ENCODE measurements at places on chromosomes 12 and 14.

- DNase-seq, result no peak
Measured at GRCh38 chr12:549476-550082, 89.8 kb downstream of the B4GALNT3 start.

DNA sequence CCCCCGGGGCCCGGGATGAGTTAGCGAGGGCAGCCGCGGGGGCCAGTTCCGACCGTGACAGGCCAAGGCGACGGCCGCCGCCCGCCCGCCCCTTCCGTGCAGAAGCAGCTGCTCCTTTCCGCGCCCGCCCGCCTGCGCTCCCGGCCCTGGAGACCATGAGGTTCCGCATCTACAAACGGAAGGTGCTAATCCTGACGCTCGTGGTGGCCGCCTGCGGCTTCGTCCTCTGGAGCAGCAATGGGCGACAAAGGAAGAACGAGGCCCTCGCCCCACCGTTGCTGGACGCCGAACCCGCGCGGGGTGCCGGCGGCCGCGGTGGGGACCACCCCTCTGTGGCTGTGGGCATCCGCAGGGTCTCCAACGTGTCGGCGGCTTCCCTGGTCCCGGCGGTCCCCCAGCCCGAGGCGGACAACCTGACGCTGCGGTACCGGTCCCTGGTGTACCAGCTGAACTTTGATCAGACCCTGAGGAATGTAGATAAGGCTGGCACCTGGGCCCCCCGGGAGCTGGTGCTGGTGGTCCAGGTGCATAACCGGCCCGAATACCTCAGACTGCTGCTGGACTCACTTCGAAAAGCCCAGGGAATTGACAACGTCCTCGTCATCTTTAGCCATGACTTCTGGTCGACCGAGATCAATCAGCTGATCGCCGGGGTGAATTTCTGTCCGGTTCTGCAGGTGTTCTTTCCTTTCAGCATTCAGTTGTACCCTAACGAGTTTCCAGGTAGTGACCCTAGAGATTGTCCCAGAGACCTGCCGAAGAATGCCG lies 699 bp downstream of the MGAT2 start:
- DNase-seq, result peak; percentile 75

DNA sequence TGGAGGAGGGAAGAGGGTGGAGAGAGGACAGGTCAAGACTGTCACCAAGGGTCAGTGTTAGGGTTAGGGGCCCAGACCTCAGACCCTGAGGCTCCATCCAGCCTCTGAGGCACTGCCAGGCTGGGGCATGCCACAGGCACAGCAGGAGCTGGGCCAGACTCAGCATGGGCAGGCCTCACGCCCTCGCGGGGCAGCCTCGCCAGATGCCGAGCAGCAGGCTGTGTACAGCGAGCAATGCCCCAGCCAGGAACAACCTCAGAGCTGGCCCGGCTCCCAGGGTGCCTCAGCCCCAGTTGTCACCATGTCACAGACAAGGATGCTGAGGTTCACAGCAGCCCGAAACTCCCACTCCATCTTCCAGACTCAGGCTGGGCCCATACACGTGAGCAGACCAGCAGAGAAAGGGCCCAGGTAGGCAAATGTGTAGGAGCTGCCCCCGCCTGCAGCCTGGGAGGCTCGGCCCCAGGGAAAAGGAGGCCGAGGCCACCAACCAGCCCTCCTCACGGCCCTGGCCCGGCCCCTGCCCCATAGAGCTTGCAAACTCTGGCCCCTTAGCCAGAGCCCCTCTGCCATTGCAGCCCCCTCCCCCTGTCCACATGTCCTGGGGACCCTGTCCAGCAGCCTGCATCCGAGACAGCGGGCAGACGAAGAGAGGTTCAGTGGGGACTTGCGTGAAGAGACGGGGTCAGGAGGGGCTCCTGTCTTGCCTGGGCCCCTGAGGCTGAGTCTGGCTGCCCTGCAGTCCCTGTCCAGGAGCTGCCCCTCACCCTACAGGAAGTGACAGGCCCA lies 7.5 kb downstream of the C14orf180 start:
- no peak for DNase-seq

- no peak for DNase-seq
Measured at GRCh38 chr14:95237121-95237957, 80.0 kb upstream of the DICER1 start.

GRCh38 chr12:82517027-82517426 lies 158.7 kb downstream of the METTL25 start:
- DNase-seq, result peak; percentile 0

DNA sequence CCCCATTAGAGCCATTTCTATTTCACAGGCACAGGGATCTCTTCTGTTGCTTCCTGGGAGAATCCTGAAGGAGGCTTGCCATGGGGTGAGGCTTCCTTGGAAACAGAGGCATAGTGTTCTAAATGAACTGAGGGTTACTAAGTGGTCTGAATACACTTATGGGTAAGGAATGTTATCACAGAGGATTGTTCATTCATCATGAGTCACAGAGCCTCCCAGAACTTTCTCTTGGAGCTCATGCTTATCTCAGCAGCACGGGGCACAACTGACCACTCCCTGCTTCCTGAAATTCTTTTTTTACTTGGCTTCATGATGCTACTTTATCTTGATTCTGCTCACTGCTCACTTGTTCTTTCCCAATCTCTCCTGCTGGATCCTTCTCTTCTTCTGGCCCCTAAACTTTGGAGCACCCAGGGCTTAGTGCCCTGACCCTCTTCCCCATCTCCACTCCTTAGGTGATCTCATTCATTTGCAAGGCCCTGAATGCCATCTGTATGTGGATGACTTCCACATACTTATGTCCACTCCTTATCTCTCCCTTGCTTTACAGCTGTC lies 57.9 kb downstream of the ANO6 start:
- no peak for DNase-seq

DNA sequence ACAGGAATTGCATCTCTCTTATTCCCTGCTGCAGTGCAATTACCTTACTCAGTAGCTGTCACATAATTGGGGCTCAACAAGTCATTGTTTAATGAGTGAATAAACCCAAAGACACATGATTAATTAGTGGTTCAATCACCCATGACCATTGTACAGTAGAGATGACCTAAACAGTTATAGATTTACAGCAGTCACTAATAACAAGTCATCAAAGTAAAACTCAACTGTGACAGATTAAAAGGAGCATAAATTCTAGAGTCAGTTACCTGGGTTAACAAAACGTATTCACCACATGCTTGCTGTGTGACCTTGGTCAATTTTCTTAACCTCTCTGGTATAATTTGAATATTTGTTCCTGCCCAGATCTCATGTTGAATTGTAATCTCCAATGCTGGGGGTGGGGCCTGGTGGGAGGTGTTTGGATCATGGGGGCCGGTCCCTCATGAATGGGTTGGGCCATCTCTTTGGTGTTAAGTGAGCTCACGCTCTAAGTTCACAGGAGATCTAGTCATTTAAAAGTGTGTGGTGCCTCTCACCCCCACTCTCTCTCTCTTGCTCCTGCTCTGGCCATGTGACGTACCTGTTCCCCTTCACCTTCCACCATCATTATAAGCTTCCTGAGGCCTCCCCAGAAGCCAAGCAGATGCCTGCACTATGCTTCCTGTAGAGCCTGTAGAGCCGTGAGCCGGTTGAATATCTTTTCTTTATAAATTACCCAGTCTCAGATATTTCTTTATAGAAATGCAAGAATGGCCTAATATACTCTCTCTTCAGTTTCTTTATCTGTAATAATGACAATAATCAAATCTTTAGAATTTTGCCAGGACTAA lies 141.9 kb upstream of the PLEKHG7 start:
- no peak for DNase-seq

DNA sequence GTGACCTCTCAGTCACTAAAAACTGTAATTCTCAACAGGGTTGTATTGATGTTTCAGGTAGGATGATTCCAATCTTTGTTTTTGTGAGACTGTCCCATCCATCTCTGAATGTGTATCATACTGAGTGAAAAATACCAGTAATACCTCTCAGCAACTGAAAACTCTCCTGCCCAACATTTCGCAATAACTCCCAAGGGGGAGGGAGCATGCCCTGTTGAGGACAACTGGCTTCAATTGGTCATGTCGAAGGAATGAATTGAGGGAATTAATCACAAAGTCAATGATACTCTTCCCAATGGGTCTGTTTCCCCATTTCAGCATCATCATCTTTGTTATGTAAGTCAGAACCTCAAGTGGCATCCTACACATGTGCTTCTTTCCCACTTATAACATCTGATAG lies 102.4 kb upstream of the E2F7 start:
- no peak for DNase-seq

DNA sequence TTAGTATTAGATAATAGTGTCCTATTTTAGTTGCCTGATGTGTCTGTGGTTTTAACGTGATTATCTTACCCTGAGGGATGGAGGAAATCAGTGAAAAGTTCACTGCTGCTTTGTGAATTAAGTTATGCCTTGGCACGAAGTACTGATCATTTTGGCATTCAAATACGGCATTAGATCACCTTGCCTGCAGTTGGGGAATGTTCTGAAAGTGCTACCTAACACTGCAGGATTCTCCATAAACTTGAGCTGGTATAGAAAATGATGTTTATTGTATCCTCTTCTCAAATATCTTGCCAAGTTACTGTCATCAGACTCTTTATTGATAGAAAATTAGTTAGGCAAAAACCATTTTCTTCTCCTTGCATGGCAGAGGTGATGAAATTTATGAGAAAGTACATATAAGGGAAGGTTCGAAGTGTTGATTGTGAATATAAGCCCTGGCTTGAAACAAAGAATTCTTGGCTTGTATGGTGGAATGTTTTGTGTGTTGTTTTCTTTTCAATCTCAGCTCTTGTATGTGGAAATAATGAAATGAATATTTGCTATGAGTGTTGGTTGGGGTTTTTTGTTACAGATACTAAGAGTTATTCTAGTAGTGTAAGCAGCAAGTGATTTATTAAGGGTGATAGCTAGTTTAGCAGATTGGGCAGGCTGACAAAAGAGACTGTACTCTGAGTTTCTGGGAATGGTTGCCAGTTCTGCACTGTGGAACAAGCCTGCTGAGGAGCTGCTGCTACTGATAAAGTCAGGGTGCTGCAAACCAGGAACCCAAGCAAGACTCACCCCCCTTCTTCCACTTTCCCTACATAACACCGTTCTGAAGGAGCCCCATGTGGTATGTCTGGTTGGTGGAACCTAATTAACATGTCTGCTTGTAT lies 448.3 kb downstream of the PCNX1 start:
- no peak for DNase-seq

GRCh38 chr14:100586403-100587085 lies 673 bp downstream of the BEGAIN start:
- peak; percentile 89 for DNase-seq

- no peak for DNase-seq
Measured at GRCh38 chr12:79988368-79988767, 53.5 kb upstream of the PPP1R12A start.

All from H7 (cell line).